ENCODE measurements at places on chromosomes 12 and 14.

- DNase-seq: no peak
Observed at GRCh38 chr14:89282191-89282590, 134.8 kb downstream of the FOXN3 start.

GRCh38 chr12:52229836-52230343, 3.2 kb upstream of the KRT7 start:
- DNase-seq: no peak

DNA sequence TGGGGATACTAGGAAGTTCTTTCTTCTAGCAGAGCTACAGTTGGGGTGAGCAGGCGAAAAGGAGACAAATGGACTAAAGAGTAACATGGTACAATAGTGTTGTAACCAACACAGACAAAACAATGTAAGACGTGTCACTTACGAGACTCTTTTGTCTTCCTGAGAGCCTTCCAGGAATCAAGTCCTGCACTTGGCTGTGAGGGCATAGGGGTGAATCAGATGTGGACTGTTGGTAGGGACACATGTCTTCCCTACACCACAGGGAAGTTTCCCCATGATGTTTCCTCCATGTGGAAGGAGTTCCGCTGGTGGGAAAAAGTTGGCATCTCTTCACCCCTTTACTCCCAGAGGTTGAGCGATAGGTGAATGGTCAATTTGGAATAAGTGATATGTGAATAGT, 364.7 kb downstream of the NUAK1 start:
- DNase-seq: no peak

DNA sequence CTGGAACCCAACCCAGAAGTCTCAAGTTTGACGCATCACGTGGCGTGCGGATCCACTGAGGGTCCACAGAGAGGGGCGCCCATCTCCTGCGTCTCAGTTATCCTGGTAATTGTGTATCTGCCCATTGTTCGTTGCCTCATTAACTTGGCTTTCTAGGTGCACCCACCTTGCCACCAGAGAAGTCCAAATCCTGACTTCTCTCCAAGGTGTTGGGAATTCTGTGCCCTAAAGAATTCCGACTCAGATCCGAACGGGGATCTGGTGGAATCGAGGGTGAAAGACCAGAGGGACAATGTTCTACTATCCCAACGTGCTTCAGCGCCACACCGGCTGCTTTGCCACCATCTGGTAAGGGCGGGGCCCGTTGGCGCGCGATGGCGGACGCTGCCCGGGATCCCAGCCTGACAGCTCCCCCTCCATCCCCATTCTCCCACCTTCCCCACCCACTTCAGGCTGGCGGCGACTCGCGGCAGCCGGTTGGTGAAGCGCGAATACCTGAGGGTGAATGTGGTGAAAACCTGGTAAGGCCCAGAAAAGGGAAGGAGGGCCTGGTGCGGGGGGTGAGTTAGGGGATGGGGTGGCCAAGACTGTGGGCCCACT, 481 bp downstream of the REC8 start:
- no peak for DNase-seq

- no peak for DNase-seq
Observed at GRCh38 chr12:92275443-92276154, 130.0 kb upstream of the BTG1 start.

- peak; percentile 20 for DNase-seq
Observed at GRCh38 chr12:109447482-109447881, 29.6 kb downstream of the KCTD10 start.

DNA sequence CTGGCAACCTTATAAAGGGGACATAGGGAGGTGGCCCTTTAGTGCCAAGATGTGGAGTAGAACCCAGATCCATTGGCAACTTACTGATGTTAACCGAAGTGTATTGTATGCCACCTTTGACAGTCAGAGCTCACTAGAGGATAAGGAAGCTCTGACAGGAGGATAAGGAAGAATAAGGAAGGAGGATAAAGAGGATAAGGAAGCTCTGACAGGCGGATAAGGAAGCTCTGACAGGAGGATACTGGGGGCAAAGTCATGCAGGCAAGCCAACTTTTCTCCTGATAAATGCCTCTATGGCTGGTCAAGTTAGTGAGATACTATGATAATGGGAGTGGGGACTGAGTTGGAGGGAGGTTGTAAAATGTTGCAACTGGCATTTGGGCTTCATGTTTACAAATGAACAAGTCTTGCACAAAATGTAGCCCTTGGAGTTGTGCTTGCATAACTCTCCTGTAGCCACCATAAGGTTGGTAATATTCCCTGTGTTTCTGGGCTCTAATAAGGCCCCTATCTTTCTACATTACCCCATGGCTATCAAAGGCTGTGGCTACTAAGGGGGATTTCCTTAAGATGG, 17.7 kb upstream of the DHRS2 start:
- DNase-seq: no peak

GRCh38 chr12:27462151-27462694, 15.7 kb downstream of the SMCO2 start:
- DNase-seq: no peak

GRCh38 chr14:53514197-53514596, 361.1 kb upstream of the DDHD1 start:
- no peak for DNase-seq

GRCh38 chr12:100674036-100674888, 100.8 kb downstream of the GAS2L3 start:
- DNase-seq: no peak

GRCh38 chr12:16174282-16174681, 103.2 kb downstream of the SLC15A5 start:
- DNase-seq: no peak

DNA sequence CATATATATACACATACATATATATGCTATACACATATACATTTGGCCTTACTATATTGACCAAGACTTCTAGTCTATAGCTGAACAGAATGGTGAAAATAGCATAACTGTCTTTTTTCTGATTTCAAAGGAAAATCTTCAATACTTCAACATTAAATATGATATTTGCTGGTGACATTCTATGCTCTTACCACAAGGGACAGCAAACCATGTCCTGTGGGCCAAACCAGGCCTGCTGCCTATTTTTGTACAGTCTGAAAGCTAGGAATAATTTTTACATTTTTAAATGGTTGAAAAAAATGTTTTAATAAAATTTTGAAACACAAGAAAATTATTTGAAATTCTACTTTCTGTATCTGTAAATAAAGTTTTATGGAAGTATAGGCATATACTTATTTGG, 63.6 kb downstream of the EML5 start:
- no peak for DNase-seq

DNA sequence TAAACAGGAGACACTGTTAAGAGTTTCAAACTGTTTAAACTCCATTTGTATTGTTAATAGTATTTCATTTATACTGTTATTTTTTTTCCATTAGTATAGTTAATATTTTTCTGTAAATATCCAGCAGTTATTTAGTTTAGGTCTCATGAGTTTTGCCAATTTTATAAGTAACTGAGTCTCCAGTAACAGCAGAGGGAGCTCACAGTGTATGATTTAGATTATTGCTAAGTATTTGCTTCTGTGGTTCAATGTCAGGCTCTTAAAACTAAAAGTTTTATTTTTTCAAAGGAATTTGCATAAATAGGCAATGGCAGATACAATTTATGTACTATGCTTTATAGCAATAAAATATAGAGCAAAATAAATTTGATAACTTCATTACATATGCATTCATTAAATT, 209.7 kb downstream of the ATXN7L3B start:
- DNase-seq: no peak

GRCh38 chr14:32413967-32414640, 85.0 kb downstream of the AKAP6 start:
- no peak for DNase-seq

- DNase-seq: no peak
Observed at GRCh38 chr14:101916816-101917412, 47.5 kb upstream of the DYNC1H1 start.

- no peak for DNase-seq
Observed at GRCh38 chr12:77062846-77063461, 2.4 kb downstream of the E2F7 start.

GRCh38 chr14:104560586-104560945, 19.0 kb upstream of the C14orf180 start:
- no peak for DNase-seq

GRCh38 chr14:22721213-22721612, 45.3 kb upstream of the OXA1L start:
- no peak for DNase-seq

Measured in transverse colon (tissue), 4 donors.